ENCODE measurements at places on chromosomes 7 and 10. TPM values are rescaled to one million over a fixed set of nuclear protein-coding genes. Genes with fewer than 3 reads are reported as not detected.

DNA sequence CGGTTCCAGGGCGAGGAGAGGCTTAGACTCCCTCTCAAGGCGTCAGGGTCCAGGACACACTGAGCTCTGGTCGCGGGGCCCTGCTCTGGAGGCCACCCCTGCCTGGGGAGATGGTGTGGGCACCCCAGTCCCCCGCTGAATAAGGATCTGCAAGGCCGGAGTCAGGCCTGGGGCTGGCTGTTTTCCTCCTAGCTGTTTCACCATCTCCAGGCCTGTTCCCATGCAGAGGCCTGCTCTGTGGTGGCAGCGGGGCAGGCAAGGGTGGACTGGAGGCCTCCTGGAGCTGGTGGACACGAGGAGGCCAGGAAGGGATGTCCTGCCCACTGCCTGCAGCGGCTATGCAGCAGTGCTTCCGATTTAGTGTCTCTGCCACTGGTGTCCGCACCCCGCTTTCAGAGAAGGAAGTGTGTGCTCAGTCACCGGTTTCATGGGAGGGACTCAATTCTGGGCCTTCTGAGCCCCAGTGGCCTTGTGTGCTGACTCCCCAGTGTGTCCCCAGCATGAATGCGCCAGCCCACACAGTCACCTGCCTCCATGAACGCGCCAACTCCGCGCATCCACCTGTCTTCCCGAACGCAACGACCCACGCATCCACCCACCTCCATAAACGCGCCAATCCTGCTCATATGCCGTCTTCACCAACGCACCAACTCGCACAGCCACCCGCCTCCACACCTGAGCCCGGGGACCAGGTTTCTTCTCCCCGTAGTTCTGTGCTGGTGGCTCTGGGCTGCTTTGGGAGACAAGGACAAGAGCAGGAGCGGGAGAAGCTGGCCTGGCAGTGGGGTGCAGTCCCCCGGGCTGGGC lies 14.5 kb upstream of the GPR146 start:
- peaks cover 7% of the 10 kb centered on the region for H3K36me3 ChIP-seq
- H3K27me3 ChIP-seq = no peaks in the 10 kb centered on the region
- DNase-seq = no peak
- no peak overlapping the region for H3K4me3 ChIP-seq
- peak overlapping the region; percentile 76 for H3K27ac ChIP-seq

DNA sequence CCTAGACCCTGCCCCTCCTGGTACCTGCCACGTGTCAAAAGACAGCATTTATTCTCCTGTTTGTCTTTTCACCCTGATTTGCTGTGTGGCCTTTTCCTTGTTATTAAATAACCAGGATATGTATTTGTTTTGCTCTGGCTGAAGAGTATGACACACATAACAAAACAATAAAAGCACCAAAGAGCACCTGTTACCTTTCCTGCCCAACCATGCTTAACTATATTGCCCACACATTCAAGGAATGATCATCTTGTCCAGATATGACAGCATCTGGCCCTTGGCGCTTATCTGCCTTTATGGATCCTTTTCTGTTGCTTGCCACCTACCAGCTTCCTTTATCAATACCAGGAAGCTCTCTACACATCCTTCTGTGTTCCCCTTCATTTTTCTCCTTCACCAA lies 357.7 kb downstream of the FGFR2 start:
- no peaks in the 10 kb centered on the region for H3K27me3 ChIP-seq
- H3K4me1 ChIP-seq = peaks cover 19% of the 10 kb centered on the region
- H3K36me3 ChIP-seq = no peaks in the 10 kb centered on the region

The HKDC1 gene
- 24.5 TPM for total RNA-seq

The NPY gene
- total RNA-seq = not detected

The TET1 gene
- 19.1 TPM for total RNA-seq

DNA sequence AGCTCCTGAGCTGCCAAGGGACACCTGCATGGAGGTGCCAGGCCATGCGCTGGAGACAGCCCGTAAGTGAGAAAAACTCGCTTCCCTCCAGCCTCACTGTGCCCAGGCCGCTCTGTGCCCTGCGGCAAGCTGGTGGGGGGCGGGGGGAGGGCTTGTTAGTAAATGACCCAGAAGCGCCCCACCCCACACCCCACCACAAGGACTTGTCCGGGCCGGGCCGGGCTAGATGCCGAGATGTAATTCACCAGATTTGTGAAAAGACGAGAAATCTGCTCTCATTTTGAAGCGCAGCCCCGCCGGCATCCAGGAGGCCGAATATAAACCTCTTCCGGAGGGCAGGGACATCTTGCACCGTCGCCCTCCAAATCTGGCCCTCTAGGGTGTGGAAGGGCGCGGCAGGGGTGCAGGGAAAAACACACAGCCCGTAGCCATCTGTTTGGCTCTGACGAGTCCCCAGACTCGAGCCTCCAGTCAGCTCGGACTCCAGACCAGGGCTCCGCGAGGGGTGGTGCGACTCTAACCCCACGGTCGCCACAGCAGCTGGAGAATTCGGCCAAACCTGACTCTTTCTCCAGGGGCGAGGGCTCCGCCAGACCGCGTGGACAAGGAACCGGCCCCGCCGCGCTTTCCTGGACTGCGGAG lies 14.8 kb downstream of the TLX1 start:
- no peaks in the 10 kb centered on the region for H3K27me3 ChIP-seq
- no peak overlapping the region for H3K27ac ChIP-seq
- DNase-seq = no peak

The ORC5 gene
- 26.9 TPM for total RNA-seq

The RNF148 gene
- not detected for total RNA-seq

GRCh38 chr10:118590334-118590733 lies 5.1 kb downstream of the PRLHR start:
- H3K4me1 ChIP-seq = no peaks in the 10 kb centered on the region
- H3K27ac ChIP-seq = no peak overlapping the region
- no peak for DNase-seq
- H3K27me3 ChIP-seq = no peaks in the 10 kb centered on the region

The CALML5 gene
- total RNA-seq = not detected

GRCh38 chr10:58064714-58065528 lies 202.8 kb downstream of the IPMK start:
- peak; percentile 75 for DNase-seq
- H3K4me3 ChIP-seq = no peak overlapping the region
- no peaks in the 10 kb centered on the region for H3K27me3 ChIP-seq
- no peaks in the 10 kb centered on the region for H3K4me1 ChIP-seq

DNA sequence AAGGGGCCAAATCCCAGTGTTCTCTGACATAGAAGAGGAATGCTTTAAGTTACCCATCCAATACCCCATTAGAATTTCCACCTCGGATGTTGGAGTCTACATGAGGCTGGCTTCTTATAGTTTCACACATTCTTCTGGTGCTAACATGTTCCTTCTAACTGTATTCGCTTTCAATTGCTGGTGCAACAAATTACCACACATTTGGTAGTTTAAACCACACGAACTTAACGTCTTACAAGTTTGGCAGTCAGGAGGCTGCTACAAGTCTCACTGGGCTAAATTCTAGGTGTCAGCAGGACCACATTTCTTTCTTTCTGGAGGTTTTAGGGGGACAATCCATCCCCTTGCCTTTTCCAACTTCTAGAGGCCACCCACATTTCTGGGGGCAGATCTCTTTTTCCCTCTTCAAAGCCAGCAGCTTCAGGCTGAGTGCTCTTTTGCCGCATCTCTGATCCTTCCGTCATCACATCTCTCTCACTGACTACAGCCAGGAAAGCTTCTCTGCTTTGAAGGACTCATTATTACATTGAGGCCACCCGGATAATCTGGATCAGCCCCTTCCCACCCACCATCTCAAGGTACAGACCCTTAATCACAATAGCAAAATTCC lies 5.1 kb upstream of the MACC1 start:
- no peaks in the 10 kb centered on the region for H3K36me3 ChIP-seq
- peak overlapping the region; percentile 84 for H3K27ac ChIP-seq
- no peak overlapping the region for H3K4me3 ChIP-seq
- H3K27me3 ChIP-seq = no peaks in the 10 kb centered on the region
- no peak for DNase-seq

DNA sequence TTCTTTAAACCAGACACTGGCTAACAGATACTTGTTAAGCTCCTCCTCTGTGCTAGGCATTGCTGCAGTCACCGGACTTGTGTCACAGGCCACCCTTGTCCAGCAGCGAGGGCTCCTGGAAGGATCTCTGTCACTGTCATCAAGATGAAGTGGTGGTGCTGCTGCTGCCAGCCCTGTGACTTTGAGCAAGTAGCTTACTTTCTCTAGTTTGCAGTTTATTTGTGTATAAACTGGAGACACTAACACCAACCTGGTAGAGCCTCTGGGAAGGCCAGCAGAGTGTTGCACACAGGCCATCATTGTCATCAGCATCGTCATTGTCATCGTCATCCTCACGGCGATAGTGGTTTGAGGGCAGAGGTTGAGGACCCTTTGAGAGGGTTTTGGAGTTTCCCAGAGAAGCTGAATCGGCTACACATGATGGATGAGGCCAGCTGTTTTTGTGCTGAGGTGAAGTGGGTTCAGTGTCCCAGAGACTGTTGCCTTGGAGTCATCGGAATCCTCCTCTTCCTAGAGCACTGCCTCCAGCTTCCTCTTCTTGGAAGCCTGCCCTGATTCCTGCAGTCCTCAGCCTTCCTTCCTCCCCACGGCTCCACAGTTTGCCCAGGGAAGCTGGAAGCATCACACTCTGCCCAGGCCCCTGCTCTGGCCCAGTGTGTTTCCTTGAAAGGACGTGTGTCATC lies 128.4 kb downstream of the GRK5 start:
- H3K4me1 ChIP-seq = peaks cover 16% of the 10 kb centered on the region
- H3K4me3 ChIP-seq = no peak overlapping the region
- no peaks in the 10 kb centered on the region for H3K36me3 ChIP-seq
- DNase-seq = no peak

- no peak overlapping the region for H3K4me3 ChIP-seq
- no peak for DNase-seq
- peak overlapping the region; percentile 7 for H3K27ac ChIP-seq
- peaks cover 24% of the 10 kb centered on the region for H3K4me1 ChIP-seq
- peaks cover 1% of the 10 kb centered on the region for H3K36me3 ChIP-seq
- H3K27me3 ChIP-seq = no peaks in the 10 kb centered on the region
Measured at GRCh38 chr10:79100771-79101170, 32.0 kb downstream of the ZMIZ1 start.

DNA sequence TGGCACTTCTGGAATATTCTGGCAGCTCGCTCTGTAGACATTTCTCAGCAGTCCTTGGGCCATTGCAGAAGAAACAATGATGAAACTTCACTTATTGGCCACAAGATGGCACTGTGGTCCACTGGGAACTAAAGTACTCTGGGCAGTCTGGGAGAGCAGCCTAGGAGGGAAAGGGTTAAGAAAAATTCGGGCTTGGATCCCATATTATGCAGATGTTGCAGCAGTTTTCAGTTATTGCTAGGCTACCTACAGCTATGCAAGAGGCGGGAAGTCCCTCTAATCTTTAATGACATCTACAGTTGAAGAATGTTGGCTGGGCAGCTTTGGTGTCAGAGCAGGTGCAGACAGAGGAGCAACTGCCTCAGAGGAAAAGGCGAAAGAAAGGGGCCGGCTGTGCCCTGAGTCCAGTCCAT lies 201.7 kb upstream of the PRSS58 start:
- no peaks in the 10 kb centered on the region for H3K27me3 ChIP-seq
- peaks cover 11% of the 10 kb centered on the region for H3K4me1 ChIP-seq
- DNase-seq = peak; percentile 67
- H3K27ac ChIP-seq = no peak overlapping the region

DNA sequence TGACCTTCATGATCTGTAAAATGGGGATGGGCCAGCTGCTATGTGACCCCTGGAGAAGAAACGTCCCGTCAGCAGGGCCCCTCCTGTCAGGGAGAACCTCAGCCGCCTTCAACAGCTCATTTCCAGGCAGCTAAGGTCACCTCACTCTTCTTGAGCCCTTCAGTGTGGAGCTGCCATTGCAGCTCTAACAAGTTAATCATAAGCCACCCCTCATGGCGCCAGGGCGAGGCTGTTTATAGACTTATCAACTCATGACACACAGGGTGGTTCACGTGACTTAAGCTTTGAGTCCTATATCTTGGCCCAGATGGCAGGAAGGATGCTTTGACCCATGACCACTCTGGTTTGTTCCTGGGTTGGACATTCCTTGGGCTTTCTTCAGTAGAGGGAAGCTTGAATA lies 315.1 kb downstream of the TNS3 start:
- H3K4me1 ChIP-seq = peaks cover 25% of the 10 kb centered on the region
- H3K27ac ChIP-seq = peak overlapping the region; percentile 31
- no peak overlapping the region for H3K4me3 ChIP-seq
- no peaks in the 10 kb centered on the region for H3K27me3 ChIP-seq
- no peaks in the 10 kb centered on the region for H3K36me3 ChIP-seq
- DNase-seq = peak; percentile 37

- H3K27ac ChIP-seq = no peak within 1 kb of the TSS
- H3K4me1 ChIP-seq = peaks cover 11% of the 10 kb centered on the region
- no peaks in the 10 kb centered on the region for H3K36me3 ChIP-seq
- no peak for DNase-seq
- H3K4me3 ChIP-seq = peak within 1 kb of the TSS; percentile 13
- peaks cover 2% of the 10 kb centered on the region for H3K27me3 ChIP-seq
Measured at GRCh38 chr10:5364890-5365338, at the start of gene UCN3. TSS of gene UCN3 (plus strand) at chr10:5364966. CDS start at chr10:5373721, 8,755 bp downstream.

The NUTM2A gene
- 0.21 TPM for total RNA-seq

DNA sequence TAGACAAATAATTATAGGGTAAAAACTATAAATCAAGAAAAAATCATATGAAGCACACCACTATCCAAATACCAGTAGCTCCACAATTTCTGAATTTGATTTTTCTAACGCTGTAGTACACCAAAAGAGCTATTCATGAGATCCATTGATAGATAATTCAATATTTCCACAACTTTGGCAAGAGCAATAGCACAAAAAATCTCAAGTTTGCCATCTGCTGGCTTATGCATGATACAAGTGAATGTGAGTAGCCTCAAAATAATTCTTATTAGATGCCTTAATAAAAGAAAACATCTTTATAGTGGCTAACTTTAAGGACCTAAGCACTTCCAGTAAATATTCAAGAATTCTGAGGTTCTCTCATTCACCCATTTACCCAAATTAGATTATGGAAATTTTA lies 2.2 kb upstream of the TMEM196 start:
- no peak overlapping the region for H3K4me3 ChIP-seq
- H3K27ac ChIP-seq = no peak overlapping the region
- no peaks in the 10 kb centered on the region for H3K36me3 ChIP-seq
- H3K27me3 ChIP-seq = no peaks in the 10 kb centered on the region
- H3K4me1 ChIP-seq = no peaks in the 10 kb centered on the region

DNA sequence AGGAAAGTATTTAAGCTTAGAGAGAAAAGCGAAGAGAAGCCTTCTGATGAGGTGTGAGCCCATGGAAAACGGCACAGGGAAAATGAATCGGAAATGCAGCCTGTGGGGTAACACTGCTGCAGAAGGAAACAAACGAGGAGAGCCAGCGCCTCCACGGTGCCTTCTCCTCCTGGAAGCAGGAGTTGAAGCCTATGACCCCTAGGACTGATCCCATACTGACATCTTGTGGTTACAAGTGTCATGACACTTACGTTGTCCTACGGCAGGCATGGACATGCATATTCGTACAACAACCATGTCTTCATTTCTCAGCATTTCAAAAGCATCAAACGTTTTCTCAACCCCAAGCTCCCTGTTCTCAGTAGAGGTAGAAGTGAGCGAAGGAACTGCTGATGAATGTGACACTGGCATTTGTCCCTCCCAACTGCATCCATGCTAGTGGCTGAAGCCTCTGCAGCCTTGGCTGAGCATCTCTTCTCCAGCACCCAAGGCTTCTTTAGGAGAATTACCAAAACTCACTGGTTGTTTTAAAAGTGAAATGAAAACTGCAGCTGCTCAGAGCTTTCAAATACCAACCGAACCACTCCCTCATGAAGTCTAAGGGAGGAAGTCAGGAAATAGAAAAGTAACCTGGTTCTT lies 160.2 kb downstream of the JAZF1 start:
- H3K4me3 ChIP-seq = no peak overlapping the region
- no peaks in the 10 kb centered on the region for H3K36me3 ChIP-seq
- no peak overlapping the region for H3K27ac ChIP-seq
- no peaks in the 10 kb centered on the region for H3K27me3 ChIP-seq
